Left cardiac atrium (tissue), 4 donors: ENCODE measurements at places on chromosomes 12 and 14. TPM values are rescaled to one million over a fixed set of nuclear protein-coding genes. Genes with fewer than 3 reads are reported as not detected.

The WNT1 gene
- not detected for total RNA-seq

The LIN7A gene
- 13.6 TPM for total RNA-seq

The CLEC6A gene
- total RNA-seq = not detected

The HHIPL1 gene
- total RNA-seq = 2.1 TPM

The KLHL33 gene
- total RNA-seq = 0.34 TPM

The KRT84 gene
- total RNA-seq = not detected

The KCNA5 gene
- total RNA-seq = 70.3 TPM
